ENCODE measurements at places on chromosomes 13 and 19. TPM values are rescaled to one million over a fixed set of nuclear protein-coding genes. Genes with fewer than 3 reads are reported as not detected.

DNA sequence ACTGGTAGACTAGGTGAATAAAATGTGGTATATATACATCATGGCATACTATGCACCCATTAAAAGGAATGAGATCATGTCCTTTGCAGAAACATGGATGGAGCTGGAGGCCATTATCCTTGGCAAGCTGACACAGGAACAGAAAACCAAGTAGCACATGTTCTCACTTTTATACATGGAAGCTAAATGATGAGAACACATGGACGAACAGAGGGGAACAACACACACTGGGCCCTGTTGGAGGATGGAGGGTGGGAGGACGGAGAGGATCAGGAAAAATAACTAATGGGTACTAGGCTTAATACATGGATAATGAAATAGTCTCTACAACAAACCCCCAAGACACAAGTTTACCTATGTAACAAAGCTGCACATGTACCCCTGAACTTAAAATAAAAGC lies 780.0 kb downstream of the DACH1 start:
- DNase-seq: no peak

DNA sequence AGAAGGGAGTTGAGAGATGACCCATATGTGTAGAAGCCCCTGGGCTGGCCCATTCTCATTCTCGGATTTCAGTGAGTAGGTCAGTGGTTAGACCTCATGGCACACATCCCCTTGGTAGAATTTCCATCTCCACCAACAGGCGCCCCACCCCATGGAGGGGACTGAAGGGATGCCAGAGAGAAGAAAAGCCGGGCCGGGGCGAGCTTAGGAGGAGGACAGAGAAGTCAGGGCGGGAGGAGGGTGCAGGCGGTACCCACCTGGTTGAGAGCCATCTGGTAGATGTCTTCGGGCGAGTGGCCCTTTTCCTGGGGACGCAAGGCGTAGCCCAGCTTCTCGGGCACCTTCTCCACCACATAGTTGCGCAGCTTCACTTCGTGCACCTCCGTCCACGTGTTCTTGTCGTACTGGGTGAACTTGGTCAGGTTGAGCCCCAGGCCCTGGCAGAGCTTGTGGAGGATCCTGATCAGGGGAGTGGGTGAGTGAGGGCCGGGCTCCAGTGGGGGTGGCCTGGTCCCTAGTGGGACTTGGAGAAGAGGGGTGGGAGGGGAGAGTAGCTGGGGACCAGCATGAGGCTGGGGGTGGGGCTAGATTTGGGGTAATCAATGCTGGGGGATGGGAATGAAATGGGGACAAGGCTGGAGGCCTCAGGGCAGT lies 2.5 kb downstream of the IL4I1 start:
- DNase-seq: no peak

GRCh38 chr19:8224394-8225145 lies 15.4 kb downstream of the CERS4 start:
- DNase-seq: no peak

Gene ZNF285
- 0.19 TPM for total RNA-seq

Gene SOX1
- total RNA-seq: 0.16 TPM

Gene SULT2B1
- total RNA-seq: not detected

Gene CLEC4M
- total RNA-seq: not detected

Gene GIPC3
- 0.23 TPM for total RNA-seq

Gene COL5A3
- 2.3 TPM for total RNA-seq

Gene TRAPPC5
- total RNA-seq: 112 TPM

Gene ACP7
- total RNA-seq: 0.20 TPM

Gene KLK2
- not detected for total RNA-seq

Gene FCGBP
- total RNA-seq: 1.7 TPM

Gene PGLYRP1
- total RNA-seq: not detected
